ENCODE measurements at places on chromosomes 12 and 14.

- no peak for DNase-seq
Observed at GRCh38 chr14:74763803-74764531, 851 bp downstream of the YLPM1 start.

- no peak for DNase-seq
Observed at GRCh38 chr14:96126339-96126782, 78.3 kb upstream of the BDKRB2 start.

DNA sequence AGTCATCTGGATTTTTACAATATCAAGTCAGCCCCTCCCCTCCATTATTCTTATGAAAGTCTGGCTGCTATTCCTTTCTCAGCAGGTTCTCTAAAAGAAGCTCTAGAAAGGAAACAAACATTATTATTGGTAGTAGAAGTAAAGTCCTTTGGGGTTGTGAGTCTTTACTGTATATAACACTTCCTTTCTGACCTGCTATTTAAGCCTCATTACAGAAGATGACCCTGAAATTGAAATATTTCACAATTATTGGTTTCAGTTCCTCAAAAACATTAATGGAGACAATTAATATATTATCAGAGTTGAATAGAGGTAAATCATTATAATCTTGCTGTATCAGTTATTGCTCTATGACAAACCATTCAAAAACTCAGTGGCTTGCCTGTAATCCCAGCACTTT lies 19.3 kb downstream of the PLEKHA5 start:
- no peak for DNase-seq

GRCh38 chr12:85920324-85920947 lies 46.3 kb downstream of the NTS start:
- no peak for DNase-seq

- DNase-seq, result no peak
Observed at GRCh38 chr12:76871742-76872141, 7.1 kb downstream of the CSRP2 start.

GRCh38 chr12:14400599-14400998 lies 35.1 kb downstream of the ATF7IP start:
- DNase-seq, result no peak

DNA sequence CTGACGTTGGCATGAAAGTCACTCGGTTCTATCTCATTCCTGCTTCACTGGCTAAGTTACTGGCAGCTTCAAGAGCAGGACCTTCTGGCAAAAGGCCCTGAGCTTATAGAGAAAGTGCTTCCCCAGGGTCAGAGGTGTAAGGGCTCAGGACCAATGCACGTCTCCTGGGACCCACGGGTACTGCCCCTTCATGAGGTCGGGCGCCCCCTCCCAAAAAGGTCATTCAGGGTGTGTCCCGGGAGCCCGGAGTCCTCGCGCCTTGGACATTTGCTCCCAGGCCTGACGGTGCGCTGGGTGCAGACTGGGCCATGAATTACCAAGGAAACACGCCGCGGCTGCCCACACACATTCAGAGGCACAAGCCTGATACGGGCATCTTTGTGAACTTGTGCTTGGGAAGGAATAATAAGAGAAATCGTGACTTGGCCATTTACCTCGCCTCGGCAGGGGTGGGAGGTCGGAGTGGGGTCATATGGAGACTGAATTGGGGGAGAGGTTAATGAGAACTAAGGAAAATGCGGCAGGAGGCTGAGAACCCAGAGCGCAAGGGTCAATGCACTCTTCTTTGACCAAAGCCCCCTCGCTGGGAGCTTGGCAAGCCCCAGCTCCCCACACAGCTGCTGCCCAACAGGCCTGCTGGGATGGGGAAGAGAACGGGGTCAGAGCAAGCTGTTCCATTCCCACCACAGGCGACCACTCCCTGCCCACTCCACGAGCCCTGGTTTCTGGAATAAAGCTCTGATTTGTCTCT lies 15.7 kb upstream of the SLC6A12 start:
- no peak for DNase-seq

DNA sequence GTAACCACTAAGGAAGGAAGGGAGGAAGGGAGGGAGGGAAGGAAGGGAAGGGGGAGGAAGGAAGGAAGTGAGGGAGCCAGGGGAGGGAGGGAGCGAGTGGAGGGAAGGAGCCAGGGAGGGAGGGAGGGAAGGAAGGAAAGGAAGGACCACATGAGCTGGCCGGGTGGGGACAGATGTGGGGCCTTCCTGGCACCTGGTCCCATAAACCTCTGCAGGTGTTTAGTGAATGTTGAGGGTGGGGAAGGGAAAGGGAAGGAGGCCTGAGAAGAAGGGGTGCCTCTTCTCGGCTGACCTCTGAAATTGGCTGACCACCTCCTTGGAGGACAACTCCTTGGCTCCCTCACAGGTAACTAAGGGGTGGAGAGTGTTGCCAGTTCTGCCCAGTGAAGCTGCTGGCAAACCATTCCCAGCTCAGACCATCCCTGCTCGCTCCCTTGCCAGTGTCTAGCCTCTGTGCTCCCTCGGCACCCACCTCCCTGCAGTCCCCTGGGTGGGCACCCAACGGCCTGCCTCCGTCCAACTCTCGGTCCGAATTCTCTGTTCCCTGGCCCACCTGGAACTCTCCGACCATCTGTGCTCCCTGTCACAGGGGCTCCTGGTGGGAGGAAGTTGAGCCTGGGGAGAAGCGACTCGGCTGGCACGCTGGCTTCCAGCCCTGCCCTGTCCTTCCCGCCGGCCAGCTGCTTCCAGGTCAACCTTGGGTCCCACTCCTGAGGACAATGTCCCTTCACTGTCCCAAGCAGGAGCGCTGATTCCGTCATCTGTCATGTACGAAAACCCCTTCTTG lies 12.2 kb upstream of the PPP1R13B start:
- no peak for DNase-seq

DNA sequence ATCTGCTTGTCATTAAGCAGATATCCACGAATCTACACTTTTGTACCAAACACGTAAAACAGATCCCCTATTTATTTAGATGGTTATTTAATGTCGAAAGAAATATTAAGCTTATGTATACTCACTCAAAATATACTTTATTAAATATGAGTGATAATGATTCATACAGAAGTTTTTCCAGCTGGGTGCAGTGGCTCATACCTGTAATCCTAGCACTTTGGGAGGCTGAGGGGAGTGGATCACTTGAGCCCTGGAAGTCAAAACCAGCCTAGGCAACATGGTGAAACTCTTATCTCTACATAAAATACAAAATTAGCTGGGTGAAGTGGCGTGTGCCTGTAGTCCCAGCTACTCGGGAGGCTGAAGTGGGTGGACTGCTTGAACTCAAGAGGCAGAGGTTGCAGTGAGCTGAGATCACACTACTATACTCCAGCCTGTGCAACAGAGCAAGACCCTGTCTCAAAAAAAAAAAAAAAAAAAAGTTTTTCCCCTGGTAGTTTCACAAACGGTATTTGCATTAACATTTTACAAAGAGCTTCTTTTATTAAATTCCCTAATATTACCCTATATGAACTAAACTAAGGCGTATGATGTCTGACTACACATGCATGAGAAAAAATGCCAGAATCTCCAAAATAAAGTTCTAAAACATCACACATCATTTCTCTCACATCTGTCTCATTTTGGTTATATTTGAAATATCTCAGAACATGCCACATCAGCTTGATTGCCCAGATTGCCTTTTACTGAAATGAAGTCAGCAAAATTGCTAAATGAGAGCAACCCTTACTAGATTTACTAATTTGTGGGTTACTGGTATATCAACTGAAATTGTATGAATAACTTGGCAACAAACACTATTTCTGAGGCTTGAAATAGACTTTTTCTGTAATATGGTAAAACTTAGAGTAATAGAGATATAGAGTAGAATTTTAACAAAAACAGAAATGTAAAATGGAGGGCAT lies 74.9 kb downstream of the PAWR start:
- no peak for DNase-seq

GRCh38 chr12:100128512-100128908 lies 14.2 kb downstream of the BLTP3B start:
- no peak for DNase-seq

DNA sequence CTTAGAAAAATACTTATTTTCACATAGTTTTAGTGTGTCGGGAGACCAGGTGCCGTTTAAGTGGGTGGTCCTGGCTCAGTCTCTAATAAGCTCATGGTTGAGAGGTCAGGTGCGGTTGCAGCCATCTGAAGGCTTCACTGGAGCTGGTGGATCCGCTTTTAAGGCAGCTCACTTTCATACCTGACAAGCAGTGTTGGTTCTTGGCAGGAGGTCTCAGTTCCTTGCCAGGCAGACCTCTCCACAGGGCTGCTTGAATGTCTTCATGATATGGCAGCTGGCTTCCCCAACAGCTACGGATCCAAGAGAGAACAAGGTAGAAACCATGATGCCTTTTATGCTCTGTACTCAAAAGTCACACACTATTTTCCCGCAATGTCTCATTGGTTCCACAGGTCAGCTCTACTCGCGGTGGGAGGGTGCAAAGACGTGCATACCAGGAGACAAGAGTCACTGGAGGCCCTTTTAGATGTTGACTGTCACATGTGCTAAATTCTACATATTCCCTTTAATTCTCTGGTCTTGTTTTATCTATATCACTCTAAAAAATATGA lies 8.0 kb upstream of the ZDHHC17 start:
- no peak for DNase-seq

GRCh38 chr12:116968986-116969385 lies 58.2 kb downstream of the FBXW8 start:
- no peak for DNase-seq

DNA sequence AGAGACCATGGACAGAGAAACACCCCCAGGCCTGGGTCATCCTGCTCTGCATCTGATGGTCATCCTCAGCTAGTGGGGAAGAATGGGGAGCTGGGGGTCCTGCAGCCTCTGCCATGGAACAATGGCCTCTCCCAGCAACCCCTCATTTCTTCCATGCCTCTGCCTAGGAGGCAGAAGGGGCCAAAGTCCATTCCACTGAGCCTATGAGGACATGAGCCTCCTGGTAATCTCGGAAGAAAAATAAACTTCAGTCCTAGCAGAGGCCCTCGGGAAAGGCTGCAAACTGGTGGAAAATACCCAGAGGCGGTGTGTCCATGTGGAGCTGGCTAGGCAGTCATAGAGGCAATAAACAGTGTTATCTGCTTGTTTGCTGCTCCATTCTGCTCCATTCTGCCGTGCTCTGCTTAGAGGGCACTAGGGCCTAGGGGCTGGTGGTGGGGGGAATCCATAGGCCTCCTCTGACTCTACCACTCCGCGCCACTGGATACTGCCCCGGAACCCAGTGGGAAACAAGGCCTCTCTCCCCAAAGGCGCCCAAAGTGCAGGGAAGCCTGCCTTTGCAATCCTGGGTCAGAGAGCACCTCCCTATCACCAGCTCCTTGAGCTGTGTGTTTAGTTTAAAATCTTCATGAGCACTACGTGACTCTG lies 4.5 kb downstream of the PGF start:
- DNase-seq, result no peak

- no peak for DNase-seq
Observed at GRCh38 chr12:18905134-18905533, 167.2 kb downstream of the CAPZA3 start.

DNA sequence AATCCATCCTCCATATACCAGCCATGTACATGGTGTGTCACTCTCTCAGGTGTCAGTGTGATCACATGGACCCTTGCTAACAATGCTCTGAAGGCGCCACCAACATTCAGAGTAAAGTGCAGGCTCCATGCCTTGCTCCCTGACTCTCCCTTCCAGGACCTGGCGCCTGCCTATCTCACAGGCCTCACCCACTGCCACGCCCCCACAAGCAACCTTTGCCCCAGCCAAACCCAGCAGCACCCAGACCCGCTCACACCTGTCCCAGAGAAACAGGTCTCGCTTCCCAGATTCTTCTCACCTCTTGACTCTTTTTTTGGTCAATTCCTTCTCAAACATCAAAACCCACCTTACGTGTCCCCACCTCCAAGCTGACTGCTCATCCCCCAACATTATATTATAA lies 52.3 kb downstream of the KCNK10 start:
- no peak for DNase-seq

GRCh38 chr12:122740351-122740750 lies 9.7 kb upstream of the HCAR1 start:
- DNase-seq, result no peak

GRCh38 chr12:5242440-5242839 lies 189.5 kb upstream of the NTF3 start:
- DNase-seq, result no peak

GRCh38 chr14:74979442-74980397 lies 23.0 kb upstream of the EIF2B2 start:
- no peak for DNase-seq

DNA sequence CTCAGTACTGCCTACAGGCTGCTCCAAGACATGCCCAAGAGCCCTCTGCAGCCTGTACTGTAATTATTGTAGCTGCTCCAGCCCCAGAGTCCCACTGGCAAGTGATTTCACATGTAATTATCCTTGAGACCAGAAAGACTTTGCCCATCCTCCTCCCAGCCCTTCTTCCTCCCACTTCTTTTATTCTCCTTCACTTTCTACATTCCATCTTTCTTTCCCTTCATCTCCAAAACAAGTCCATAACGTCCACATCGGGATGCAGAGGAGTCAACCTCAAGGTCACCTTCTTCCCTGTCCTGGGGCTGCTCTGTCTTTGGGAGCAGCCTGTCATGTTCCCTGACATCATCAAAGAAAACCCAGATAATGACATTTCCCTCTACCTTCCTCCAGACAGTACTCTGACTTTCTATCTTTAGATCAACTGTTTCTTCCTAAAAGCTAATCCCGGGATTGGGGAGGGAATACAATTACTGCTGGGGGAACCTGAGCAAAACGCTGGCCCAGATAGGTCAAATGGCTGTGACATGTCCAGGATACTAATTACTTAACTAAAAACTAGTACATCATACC lies 39.1 kb downstream of the SLC8A3 start:
- no peak for DNase-seq

DNA sequence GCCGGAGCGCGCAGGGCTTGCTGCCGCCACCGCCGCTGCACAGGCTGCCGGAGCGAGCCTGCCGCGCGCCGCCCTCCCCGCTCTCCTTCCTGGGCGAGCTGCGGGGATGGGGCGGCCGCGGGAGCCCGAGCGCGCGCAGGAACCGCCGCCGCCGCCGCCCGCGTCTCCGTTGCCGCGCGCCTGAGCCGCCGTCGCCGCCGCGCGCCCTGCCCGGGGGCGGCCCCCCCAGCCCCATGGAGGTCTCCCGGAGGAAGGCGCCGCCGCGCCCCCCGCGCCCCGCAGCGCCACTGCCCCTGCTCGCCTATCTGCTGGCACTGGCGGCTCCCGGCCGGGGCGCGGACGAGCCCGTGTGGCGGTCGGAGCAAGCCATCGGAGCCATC lies 352 bp downstream of the PLXNC1 start:
- no peak for DNase-seq

- peak; percentile 12 for DNase-seq
Observed at GRCh38 chr12:117188961-117189724, 1.1 kb downstream of the FBXO21 start.
